Stomach (tissue), 19 donors: ENCODE measurements at places on chromosomes 7 and 10. TPM values are rescaled to one million over a fixed set of nuclear protein-coding genes. Genes with fewer than 3 reads are reported as not detected.

The UPK3BL2 gene
- total RNA-seq: 11.7 TPM

DNA sequence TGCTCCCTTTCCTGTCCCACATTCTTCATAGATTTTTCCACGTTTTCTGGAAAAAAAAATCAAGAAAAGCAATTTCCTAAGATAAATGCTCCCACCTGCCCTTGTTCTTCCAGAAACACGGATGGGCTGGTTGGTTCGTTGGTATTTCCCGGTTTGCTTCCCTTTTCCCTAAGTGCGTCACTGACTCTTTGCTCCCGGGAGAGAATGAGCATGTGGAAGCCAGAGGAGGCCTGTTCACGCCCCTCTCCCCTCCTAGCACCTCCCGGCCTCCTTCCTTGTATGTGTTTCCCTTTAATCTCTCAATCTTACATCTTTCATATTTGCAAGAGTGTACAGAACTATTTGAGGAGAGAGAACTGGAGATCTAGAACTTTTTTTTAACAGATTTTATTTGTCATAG is 442.0 kb downstream of the GFRA1 start:
- H3K4me1 ChIP-seq: no peaks in the 10 kb centered on the region
- no peak overlapping the region for H3K4me3 ChIP-seq
- H3K27me3 ChIP-seq: no peaks in the 10 kb centered on the region
- no peak overlapping the region for H3K27ac ChIP-seq
- no peak for DNase-seq

- DNase-seq: peak; percentile 64
- no peak overlapping the region for H3K27ac ChIP-seq
Observed at GRCh38 chr10:89032141-89032891, 41.7 kb downstream of the FAS start.

DNA sequence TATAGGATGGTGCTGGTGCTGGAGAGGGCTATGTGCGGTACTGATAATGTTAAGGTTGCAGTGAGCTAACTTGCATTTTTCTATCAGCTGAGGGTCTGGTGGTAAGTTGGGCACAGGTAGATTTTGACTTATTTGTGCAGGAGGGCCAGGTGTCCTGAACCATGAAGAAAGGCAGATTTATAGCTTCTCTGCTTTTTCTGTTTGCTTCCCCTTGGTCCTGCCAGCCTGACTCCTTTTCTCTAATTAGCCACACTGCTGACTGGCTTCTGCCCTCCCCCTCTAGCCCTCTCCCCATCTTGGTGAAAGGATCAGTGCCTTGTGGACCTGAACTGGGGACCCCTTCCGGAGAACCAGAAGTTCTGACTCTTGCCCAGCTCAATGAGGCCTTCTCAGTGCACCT is 40.8 kb upstream of the STEAP4 start:
- DNase-seq: no peak
- no peaks in the 10 kb centered on the region for H3K36me3 ChIP-seq
- no peak overlapping the region for H3K27ac ChIP-seq
- no peaks in the 10 kb centered on the region for H3K4me1 ChIP-seq
- no peaks in the 10 kb centered on the region for H3K27me3 ChIP-seq

The IL6 gene
- total RNA-seq: not detected

DNA sequence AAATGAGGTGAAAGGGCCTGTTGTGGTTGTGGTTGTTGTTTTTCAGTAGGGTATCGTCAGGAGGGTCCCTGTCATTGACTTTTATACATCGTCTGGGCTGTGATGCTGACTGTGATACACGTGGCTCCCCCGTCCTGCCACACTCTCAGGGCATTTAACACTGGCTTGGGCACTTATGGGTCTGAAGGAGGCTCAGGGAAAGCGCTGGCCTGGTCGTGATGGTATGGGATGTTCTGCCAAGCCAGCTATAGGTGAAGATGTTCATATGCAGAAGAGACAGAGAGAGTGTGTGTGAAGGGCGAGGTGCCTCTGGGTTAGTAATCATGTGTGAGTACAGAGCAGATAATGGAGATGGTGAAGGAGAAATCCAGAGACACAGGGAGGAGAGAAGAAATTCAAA is 158.5 kb downstream of the PRPF18 start:
- DNase-seq: no peak
- no peaks in the 10 kb centered on the region for H3K4me1 ChIP-seq
- H3K4me3 ChIP-seq: no peak overlapping the region
- H3K36me3 ChIP-seq: no peaks in the 10 kb centered on the region

DNA sequence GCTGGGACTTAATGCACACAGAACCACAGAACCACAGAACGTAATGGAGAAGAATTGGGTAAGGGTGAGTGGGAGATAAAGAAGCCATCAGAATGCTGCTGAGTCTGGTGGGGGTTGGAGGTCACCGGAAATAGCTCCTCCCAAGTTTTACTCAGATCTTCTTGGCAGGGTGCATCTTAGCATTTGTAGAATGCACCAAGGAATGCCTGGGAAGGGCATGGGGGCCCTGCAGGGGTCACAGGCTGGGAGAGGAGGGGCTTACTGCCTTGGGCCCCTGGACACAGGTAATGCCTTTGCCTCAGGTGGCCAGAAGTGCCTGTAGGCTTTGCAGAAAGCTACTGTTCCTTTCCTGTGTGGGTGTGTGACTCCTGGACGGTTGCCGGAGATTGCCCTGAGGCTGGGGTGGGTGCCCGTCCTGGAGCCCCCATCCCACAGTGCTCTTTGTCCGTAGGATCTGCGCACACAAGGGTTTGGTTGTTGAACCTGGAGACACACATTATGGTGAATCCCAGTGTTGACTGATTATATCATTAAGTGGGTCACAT is 55.1 kb downstream of the MGMT start:
- H3K27me3 ChIP-seq: no peaks in the 10 kb centered on the region
- no peak overlapping the region for H3K4me3 ChIP-seq
- peaks cover 26% of the 10 kb centered on the region for H3K4me1 ChIP-seq
- no peak for DNase-seq
- no peaks in the 10 kb centered on the region for H3K36me3 ChIP-seq

GRCh38 chr7:613442-614140 is 93.9 kb upstream of the PDGFA start:
- H3K36me3 ChIP-seq: no peaks in the 10 kb centered on the region
- peaks cover 10% of the 10 kb centered on the region for H3K4me1 ChIP-seq
- no peak overlapping the region for H3K4me3 ChIP-seq
- no peak overlapping the region for H3K27ac ChIP-seq
- no peak for DNase-seq
- H3K27me3 ChIP-seq: no peaks in the 10 kb centered on the region

The ATP6V0A4 gene
- total RNA-seq: not detected

DNA sequence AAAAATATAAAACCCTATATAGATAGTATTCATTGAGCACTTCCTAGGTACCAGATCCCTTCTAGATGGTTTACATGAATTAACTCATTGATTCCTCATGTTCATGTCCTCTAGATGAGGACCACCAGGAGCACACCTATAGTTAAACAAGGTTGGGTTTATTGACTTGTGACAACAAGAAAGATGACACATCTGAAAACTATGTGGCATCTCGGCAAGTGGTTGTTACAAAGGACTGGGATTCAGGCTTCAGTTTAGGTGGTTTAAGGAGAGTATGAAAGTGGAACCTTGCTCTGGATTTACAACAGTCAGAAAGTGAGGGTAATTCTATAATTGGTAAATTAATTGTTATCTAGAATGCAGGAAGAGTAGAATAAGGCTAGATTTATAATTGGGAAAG is 99.0 kb upstream of the PHF14 start:
- no peaks in the 10 kb centered on the region for H3K27me3 ChIP-seq
- no peak overlapping the region for H3K4me3 ChIP-seq

- no peaks in the 10 kb centered on the region for H3K36me3 ChIP-seq
- no peaks in the 10 kb centered on the region for H3K27me3 ChIP-seq
- H3K4me1 ChIP-seq: peaks cover 23% of the 10 kb centered on the region
- H3K4me3 ChIP-seq: peak overlapping the region; percentile 32
Observed at GRCh38 chr7:129368389-129368986, 65.7 kb upstream of the STRIP2 start.

DNA sequence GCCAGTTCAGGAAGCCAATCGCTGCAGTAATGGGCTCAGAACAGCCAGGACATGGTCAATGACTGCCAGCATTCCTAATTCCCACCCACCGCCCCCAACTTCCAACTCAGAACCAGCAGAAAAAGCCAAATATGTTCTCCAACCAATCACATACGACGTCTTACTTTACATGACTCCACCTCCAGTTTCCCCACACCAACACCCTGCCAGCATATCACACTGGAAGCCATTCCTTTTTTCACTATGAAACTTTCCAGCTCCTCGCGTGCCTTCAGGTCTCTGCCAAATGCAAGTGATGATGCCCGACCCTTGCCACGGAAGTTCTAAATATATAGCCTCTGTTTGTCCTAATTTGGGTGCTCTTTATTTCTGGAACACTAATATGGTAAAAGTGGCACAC is 12.5 kb downstream of the NPS start:
- H3K36me3 ChIP-seq: no peaks in the 10 kb centered on the region
- DNase-seq: no peak
- H3K27ac ChIP-seq: no peak overlapping the region
- H3K4me3 ChIP-seq: no peak overlapping the region

The CASD1 gene
- 38.8 TPM for total RNA-seq

DNA sequence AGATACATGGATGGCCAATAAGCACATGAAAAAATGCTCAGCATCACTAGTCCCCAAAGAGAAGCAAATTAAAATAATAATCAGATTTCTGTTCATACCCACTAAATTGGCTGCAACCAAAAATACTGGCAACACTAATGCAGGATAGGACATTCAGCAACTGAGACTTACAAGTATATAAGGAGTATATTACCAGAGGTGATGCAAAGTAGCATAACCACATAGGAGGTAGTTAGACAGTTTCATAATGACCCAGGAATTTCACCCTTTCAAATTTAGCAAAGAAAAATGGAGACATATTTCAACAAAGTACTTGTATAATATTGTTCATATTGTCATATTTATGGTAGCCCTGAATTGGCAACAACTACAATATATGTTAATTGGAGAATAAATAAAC is 727.8 kb downstream of the GRID1 start:
- H3K4me3 ChIP-seq: no peak overlapping the region
- no peak for DNase-seq
- peaks cover 11% of the 10 kb centered on the region for H3K4me1 ChIP-seq
- H3K27me3 ChIP-seq: no peaks in the 10 kb centered on the region
- H3K27ac ChIP-seq: no peak overlapping the region

The TAF3 gene
- 11.9 TPM for total RNA-seq

DNA sequence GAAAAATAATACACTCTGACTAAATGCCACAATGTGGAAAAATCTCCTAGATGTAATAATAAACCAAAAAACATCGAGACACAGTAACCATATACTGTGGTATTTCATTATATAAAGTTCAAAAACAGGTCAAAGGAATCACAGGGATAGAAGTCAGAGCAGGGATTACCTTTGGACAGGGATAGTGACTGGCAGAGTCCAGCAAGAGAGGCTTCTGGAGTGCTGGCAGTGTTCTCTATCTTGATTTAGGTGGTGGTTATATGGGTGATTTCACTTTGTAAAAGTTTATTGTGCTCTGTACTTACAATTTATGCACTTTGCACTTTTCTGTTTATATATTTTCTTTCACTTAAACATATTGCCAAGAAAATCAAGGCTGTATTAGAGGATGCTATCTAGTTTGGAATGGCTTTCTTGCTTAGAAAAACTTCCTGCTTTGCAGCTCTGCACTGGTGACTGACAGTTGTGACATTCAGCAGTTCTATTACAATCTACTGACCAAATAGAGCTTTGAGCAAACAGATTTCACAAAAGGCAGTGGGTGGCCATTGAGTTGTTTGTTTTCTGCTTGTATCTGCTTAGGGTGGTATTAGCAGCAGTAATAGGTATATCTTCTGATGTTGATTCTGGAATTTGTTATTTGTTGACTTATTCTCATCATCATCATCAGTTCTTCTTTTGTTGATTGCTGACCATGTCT is 263.6 kb upstream of the LRGUK start:
- H3K4me3 ChIP-seq: no peak overlapping the region
- H3K4me1 ChIP-seq: no peaks in the 10 kb centered on the region
- H3K27me3 ChIP-seq: no peaks in the 10 kb centered on the region
- H3K27ac ChIP-seq: no peak overlapping the region

DNA sequence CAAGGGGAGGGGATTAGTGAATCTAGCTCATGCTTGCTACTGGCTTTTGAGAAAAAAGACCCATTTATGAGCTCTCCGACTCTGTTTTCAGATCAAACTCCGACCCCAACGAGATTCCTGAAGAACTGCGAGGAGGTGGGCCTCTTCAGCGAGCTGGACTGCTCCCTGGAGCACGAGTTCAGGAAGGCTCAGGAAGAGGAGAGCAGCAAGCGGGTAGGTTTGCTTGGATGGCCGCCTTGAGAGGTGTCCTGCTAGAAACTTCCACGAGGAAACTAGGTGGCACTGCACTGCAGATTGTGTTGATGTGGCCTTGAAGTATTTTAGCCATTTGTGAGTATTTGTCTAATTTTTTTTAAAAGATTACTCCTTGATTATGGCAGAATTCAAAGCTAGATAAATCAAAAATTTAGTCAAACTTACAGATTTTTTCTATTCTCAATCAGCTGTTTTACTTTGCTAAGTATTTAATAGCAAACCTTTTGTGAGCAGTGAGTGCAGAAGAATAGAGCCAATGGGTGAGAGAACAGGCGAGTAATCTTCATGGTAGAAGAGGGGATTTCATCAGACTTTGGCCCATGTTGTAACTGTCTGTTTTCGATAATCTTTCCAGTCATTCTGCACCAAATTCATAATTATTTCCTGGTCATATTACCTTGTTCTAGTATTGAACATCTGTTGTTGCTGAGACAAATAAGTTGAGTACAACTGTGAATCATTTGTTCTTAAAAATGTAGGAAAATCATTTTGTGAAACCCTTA is 95.4 kb downstream of the CREB5 start:
- H3K27me3 ChIP-seq: no peaks in the 10 kb centered on the region
- no peaks in the 10 kb centered on the region for H3K4me1 ChIP-seq
- H3K4me3 ChIP-seq: no peak overlapping the region
- H3K27ac ChIP-seq: no peak overlapping the region
- no peaks in the 10 kb centered on the region for H3K36me3 ChIP-seq

The CFAP43 gene
- total RNA-seq: not detected

DNA sequence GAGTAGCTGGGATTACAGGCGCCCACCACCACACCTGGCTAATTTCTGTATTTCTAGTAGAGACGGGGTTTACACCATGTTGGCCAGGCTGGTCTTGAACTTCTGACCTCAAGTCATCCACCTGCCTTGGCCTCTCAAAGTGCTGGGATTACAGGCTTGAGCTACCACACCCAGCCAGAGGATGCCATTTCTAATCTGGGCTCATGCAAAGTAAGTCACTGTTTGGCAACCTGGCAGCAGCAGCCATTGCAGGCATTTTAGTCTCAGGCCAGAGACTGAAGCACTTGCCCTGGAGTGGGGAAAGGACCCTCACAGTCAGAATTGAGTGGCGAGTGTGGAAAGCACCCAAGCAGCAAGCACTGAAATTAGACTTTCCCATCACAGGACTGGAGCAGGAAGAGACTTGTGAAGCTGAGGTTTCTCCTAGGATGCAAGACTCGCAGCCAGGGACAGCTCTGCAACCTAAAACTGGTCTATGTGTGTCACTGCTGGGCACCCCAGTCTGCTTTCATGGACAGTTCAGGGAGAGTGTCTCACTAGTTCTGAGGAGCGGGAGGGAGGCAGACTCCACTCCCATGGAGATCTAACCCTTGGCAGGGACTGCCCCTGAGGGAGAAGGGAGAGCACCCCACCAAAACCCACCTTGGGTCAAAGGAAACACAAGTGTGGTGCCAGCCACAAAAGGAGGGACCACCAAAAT is 27.6 kb downstream of the SNX13 start:
- no peaks in the 10 kb centered on the region for H3K36me3 ChIP-seq
- no peak for DNase-seq
- H3K4me1 ChIP-seq: no peaks in the 10 kb centered on the region
- no peak overlapping the region for H3K4me3 ChIP-seq
- H3K27me3 ChIP-seq: no peaks in the 10 kb centered on the region

The AQP1 gene
- total RNA-seq: 78.8 TPM

The PTPRE gene
- 12.3 TPM for total RNA-seq

The NEBL gene
- total RNA-seq: 21.8 TPM
